Cardiac muscle cell (in vitro differentiated cells and primary cell): ENCODE measurements at places on chromosomes 3 and 15. TPM values are rescaled to one million over a fixed set of nuclear protein-coding genes. Genes with fewer than 3 reads are reported as not detected.

FHIT gene
- polyA plus RNA-seq: 6.9 and 31.2 TPM in 2 replicates

DNA sequence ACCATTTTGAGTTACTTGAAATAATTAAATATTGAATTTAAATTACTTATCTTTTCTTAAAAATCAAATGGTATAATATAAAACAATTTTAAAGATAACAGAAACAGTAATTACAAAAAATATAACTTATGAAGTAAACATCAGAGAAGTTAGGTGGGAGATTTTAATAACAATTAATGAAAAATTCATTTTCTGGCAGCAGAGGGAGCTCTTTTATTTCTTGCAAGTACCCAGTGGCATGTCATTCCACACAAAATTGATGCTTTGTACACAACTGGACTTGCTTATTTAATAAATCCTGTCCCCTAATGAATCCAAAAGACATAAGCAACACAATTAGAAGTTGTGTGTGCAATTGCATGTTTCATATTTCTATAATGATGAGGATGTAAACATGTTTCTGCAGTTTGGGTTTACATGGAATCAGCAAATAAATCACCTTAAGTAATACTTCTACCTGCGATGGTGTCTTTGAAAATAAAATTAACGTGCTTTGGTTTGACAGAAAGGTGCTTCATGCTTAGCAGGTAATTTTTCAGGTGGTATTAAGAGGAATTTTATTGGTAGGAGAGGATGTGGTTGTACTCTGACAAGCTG, 861.3 kb downstream of the ZPLD1 start:
- peak; percentile 1 for DNase-seq

DNA sequence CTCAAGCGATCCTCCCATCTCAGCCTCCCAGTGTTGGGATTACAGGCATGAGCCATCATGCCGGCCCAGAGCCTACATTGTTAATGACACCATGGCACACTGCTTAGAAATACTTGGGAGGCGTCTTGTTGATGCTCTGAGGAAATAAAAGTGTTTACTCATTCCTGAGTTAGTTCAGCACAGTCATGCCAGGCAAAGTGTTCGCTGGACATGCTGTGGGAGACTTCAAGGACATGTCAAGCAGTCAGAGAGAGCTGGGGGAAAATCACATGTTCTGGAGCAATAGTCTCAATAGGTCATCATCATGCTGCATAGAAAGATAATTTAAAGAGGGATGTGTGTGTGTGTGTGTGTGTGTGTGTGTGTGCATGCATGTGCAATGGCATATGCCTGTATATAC, 37.5 kb downstream of the TTC23 start:
- no peak for DNase-seq

EIF5A2 gene
- polyA plus RNA-seq: 7.3 and 12.2 TPM in 2 replicates

DNA sequence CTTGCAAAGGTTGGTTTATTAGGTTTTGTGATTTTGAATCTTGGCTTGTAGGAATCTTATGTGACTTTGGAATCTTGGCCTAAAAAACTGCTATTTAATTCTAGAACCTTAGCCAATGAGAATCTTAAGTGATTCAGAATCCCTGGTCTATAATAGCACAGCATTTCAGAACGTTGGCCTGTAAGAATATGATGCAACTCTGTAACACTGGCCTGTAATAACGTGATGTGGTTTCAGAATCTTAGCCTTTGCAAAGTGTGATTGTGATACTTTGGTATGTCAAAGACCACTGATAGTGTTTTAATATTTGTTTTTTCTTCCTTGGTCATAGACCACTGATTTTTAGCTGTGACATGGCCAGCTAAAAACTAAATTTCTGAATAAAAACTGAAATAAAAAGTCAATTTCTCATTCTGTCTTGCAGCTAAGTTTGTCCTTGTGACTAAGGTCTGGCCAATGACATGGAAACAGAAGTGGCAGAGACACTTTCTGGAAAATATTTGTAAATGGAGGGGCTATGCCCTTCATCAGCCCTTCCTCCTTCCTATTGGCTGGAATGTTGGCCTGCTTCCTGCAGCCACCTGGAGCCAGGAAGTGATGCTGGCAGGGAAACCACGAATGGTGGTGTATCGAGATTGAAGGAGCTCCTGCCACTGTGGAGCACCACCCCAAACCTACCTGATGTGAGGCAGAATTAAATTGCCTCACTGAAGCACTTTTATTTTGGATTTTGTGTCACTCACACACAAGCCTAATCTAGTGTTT, 42.3 kb upstream of the CORO2B start:
- DNase-seq: peak; percentile 95

- no peak for DNase-seq
Measured at GRCh38 chr15:34855893-34856292, 60.5 kb upstream of the ACTC1 start.

- DNase-seq: no peak
Measured at GRCh38 chr3:71511446-71511845, 72.1 kb downstream of the FOXP1 start.

DNA sequence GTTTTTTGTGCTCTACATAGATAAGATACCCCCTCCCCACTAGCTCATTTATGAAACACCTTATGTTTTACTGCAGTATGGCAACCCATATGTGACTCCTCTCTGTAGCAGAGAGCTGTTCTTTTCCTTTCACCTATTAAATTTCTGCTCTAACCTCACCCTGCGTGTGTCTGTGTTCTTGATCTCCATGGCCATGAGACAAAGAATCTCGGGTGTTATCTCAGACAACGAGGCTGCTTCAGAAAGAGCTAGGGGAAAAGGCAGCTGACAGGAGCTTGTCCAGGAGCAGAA, 18.0 kb downstream of the CCR8 start:
- no peak for DNase-seq

- no peak for DNase-seq
Measured at GRCh38 chr15:85490856-85491255, 110.5 kb downstream of the AKAP13 start.

GRCh38 chr15:34721802-34722438, 32.9 kb downstream of the GJD2 start:
- peak; percentile 51 for DNase-seq

- peak; percentile 72 for DNase-seq
Measured at GRCh38 chr3:152719264-152719663, 115.7 kb upstream of the P2RY1 start.

- peak; percentile 71 for DNase-seq
Measured at GRCh38 chr3:170703121-170703588, 117.3 kb upstream of the SLC7A14 start.

- no peak for DNase-seq
Measured at GRCh38 chr3:187773233-187774184, 28.2 kb upstream of the BCL6 start.

GPR149 gene
- not detected in 2 replicates for polyA plus RNA-seq

GRCh38 chr3:71428841-71429596, 154.5 kb downstream of the FOXP1 start:
- no peak for DNase-seq

GREM1 gene
- 0.49 TPM in 1 of 2 replicates, not detected in the other for polyA plus RNA-seq

GRCh38 chr3:64242435-64242834, 17.2 kb upstream of the PRICKLE2 start:
- DNase-seq: peak; percentile 83

TM4SF18 gene
- polyA plus RNA-seq: not detected in 2 replicates

DNA sequence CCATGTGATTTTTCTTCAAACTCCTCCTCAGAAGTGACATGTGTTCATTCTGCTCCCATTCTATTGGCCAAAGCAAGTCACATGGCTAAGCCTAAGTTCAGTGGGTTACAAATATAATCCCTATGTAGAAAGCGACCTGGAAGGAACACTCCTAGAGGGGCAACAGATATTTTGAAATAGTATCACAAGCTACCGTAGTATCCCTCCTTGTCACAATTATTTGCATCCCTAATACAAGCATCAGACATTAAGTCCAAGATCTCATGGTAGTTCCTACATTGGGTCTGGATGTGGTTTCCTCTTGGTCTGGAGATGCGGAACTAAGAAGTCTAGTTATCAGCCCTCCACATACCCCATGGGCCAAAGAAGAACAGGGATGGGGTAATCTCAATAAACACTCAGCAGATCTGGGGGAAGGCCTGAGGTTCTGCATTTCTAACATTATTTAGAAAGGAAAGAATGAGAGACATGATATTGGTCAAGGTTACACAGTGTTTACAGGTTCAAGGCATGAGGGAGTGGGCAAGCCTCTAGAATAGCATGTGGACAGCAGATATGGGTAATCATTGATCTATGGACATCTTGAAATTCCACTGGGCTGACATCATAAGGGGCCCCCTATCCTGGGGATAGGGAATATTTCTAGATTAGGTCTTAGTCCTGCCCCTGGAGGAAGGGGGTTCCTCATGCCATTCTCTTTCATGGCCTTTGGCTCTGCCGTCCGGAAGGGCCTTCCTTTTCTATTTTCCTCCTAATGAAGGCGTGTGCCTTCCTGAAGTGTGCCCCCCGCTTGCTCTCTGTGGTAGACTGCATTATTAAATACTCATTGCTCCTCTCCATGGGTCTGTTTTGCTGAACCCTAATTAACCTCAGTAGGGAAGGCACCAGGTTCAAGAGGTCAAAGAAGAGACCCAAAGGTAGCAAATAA, 17.8 kb upstream of the ABHD2 start:
- DNase-seq: no peak

- no peak for DNase-seq
Measured at GRCh38 chr3:134427400-134428111, 53.3 kb upstream of the AMOTL2 start.

TMEM212 gene
- polyA plus RNA-seq: 0.26 TPM in 1 of 2 replicates, not detected in the other

- no peak for DNase-seq
Measured at GRCh38 chr3:137172728-137173127, 214.9 kb downstream of the IL20RB start.

- DNase-seq: no peak
Measured at GRCh38 chr3:144324076-144324475, 352.5 kb downstream of the DIPK2A start.

DNA sequence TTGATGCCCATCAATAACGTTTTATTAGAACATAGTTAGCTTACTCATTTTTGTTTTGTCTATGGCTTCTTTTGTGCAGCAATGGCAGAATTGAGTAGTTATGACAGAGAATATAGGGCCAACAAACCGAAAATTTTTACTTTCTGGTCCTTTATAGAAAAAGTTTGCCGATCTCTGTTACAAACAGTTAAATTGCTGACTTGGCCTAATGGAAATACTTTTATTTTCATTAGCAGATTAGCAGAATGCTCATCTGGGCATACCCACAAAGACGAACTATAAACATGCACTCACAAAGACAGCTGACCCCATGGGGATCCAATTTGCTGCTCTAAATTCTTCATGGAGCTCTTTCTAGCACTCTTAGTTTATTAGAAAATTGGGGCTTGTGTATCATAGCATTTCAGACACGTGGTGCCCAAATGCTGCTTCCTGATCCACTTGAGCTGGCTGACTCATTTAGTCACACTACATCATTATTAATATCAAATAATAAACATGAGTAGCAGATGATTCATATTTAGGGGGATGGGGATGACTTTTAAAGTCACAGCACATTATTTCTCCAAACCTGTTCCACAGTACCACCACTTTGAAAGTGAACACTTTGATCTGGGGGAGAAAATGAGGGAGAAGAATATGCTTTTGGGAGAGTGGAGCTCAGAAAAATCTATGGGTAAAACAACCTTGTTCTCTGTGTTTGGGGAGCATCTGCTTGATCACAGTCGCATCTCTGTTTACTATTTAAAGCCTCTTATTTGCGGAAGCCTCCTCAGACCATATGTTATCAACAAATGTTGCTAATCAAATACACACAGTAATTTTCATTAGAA, 228.1 kb upstream of the FEZF2 start:
- DNase-seq: peak; percentile 44

SETMAR gene
- 17.3 and 17.6 TPM in 2 replicates for polyA plus RNA-seq

DNA sequence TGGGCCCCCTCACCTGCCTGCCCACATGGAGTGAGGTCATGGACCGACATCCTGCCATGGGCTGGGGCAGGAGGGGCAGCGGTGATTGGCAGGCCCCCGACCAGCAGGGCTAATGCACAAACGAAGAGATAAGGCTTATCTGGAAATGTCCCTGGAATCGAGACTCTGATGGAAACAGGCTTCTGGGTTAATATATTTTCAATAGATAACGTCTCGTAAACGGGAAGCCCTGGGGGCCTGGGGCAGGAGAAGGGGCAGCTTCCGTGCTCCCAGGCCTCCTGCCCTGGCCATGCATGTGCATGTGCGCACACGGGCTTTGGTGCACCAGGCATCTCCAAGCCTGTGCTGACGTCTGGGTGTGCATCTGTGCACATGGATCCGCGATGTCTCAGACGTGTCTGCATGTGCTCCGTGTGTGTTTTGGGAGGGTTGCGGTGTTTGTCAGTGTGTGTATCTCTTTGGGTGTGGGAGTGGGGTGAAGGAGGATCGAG, 55.1 kb downstream of the DNAJB8 start:
- no peak for DNase-seq

ECE2 gene
- not detected in 2 replicates for polyA plus RNA-seq

BOC gene
- polyA plus RNA-seq: 9.5 and 14.3 TPM in 2 replicates

STRC gene
- 0.95 and 5.6 TPM in 2 replicates for polyA plus RNA-seq

HDGFL3 gene
- polyA plus RNA-seq: 68.8 and 80.4 TPM in 2 replicates

GRCh38 chr3:158057666-158058065, 48.6 kb downstream of the SHOX2 start:
- no peak for DNase-seq

SLC22A13 gene
- polyA plus RNA-seq: 0.14 and 0.37 TPM in 2 replicates

DNA sequence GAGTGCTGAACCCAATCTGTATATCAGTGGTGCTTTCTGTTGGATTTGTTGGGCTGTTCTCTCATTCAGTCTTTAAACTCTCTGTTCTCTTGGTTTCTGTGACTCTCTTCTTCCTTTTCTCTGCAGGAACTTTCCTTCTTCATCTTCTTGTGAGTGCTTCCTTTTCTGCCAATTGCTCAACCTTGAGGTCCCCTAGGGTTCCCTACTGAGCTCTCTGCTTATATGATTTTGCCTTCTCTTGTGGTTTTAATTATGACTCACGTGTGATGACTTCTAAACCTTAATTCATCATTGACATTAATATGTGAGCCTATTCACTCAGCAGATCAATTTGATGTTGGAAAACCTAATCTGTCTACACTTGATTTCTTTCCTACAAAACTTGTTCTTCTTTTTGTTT, 39.4 kb downstream of the MOBP start:
- no peak for DNase-seq

CD86 gene
- 0.20 TPM in 1 of 2 replicates, not detected in the other for polyA plus RNA-seq

DNA sequence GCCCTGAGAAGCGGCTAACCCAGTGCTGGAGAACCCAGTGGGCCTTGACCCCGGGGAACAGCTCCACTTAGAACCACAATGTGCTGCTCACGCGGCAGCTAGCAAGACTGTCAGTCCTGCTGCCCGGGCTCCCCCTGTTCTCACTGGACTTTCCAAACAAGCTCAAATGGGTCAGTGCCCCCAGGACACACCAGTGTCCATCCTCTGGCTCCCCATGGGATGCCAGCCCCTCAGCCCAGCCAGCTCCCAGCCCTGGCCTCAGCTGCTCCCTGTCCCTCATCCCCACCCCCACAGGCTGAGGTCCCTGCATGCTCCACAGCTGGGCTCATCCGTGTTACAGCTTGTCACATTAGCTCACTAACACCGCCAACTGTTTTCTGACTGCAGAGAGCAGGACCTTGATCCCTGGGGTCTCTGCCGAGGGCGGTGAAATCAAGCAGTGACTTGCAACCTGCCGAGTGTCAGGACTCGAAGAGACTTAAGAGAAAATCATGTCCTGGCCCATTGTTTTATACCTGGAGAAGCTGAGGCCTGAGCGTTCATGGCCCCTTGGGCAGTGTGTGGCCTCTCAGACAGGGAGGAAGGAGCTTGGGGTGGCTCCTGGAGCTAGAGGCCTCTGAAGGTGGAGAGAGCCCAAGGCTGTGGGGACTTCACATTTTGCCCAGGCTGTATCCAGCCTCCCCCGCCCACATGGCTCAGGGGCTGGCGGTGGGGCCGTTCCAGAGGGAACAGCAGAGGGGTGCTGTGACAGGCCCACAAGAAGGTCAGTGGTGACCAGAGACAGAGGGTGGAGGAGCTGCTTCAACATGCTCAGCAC, 157.5 kb downstream of the MEGF11 start:
- DNase-seq: no peak

GRCh38 chr15:97955035-97955434, 5.5 kb upstream of the ARRDC4 start:
- DNase-seq: no peak
